ENCODE measurements at places on chromosomes 1 and 21.

- no peak for DNase-seq
These were observed 27.4 kb downstream of the TMEM50B start for GRCh38 chr21:33452362-33452761.

DNA sequence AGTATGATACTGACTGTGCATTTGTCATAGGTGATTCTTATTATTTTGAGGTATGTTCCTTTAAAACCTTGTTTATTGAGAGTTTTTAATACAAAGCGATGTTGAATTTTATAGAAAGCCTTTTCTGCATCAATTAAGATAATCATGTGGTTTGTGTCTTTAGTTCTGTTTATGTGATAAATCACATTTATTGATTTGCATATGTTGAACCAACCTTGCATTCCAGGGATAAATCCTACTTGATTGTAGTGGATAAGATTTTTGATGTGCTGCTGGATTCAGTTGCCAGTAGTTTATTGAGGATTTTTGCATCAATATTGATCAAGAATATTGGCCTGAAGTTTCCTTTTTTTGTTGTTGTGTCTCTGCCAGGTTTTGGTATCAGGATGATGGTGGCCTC is 158.0 kb downstream of the CENPF start:
- DNase-seq, result no peak

DNA sequence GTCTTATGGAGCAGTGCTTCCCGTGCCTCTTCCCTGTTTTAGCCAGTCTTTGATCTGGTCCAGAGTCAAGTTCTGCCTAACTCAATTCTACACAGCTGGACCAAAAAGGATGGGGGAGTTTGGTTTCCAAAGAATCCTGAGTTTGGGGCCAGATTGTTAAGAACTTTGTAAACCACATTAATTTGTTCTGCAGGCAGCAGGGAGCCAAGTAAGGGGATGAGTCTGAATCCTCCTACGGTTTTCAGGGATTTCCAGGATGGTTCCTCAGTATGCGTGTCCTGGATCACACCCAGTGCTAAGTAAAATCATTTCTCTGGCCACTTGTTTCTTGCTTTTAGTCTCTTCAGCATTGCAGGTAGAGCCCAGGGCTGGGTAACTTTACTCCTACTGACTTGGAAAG is 26.1 kb upstream of the GJA5 start:
- DNase-seq, result no peak

- DNase-seq, result peak; percentile 31
These were observed 619.3 kb downstream of the PTPRU start for GRCh38 chr1:29855561-29856160.

DNA sequence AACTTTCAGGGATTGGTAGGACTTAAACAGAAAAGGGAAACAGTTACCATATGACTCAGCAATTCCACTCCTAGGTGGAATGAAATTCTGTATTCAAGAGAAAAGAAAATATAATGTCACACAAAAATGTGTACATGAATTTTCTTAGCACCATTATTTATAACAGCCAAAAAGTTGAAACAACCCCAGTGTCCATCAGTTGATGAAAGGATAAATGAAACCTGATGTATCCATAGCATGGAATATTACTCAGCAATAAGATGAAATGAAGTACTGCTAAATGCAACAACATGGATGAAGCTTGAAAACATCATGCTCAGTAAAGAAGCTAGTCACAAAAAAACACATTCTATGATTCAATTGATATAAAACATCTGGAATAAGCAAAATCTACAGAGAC is 15.5 kb downstream of the EEIG2 start:
- no peak for DNase-seq

GRCh38 chr1:82604524-82604923 is 803.8 kb downstream of the ADGRL2 start:
- no peak for DNase-seq

DNA sequence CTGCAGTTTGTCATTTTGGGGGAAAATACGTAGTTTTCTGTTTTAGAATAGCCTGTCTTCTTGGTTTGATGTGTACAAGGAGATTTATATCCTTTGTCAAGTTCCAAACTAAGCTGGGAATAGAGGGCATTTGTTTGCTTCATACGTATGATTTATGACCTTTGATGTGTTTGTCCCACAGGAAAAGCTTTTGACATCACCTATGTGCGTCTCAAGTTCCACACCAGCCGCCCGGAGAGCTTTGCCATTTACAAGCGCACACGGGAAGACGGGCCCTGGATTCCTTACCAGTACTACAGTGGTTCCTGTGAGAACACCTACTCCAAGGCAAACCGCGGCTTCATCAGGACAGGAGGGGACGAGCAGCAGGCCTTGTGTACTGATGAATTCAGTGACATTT is 79.9 kb downstream of the LAMC1 start:
- no peak for DNase-seq

- peak; percentile 55 for DNase-seq
These were observed 18.8 kb downstream of the ADGRB2 start for GRCh38 chr1:31745096-31745945.

DNA sequence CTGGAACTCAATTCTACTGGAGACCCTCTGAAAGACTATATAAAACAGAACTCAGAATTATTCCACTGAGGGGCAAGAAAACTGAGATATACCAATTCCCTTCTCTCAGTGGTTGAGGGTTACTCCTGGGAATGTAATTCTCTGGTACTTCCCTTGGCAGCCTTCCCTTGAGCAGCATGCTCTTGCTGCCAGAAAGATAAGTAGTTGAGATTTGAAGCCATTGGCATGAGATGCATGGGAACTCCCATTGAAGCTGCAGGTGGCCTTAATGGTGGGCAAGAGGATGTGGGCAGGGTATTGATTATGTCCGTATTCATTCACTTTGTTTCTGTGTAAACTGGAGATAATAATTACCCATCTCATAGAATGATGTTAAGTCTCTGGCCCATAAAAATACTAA is 28.6 kb upstream of the C1orf185 start:
- no peak for DNase-seq

- DNase-seq, result peak; percentile 81
These were observed 66.6 kb downstream of the FAM163A start for GRCh38 chr1:179809506-179810366.

DNA sequence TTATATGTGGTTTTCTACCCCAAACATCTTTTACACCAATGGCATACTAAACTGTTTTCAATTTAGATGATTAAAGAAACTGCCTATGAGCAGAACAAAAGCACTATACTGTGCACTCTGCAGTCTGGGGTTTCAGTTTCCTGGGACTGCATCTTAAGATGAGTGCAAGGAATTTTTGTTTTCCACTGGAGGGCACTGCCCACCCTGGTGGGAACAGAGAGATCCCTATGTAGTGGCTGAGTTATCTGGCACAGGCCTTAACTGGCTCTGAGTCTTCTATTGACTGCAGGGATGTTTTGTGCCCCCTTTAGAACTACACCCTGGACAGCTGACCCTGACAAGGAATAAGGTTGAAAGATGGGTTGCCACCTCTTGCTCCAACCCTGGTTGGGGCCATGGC is 12.0 kb downstream of the PROK1 start:
- no peak for DNase-seq

DNA sequence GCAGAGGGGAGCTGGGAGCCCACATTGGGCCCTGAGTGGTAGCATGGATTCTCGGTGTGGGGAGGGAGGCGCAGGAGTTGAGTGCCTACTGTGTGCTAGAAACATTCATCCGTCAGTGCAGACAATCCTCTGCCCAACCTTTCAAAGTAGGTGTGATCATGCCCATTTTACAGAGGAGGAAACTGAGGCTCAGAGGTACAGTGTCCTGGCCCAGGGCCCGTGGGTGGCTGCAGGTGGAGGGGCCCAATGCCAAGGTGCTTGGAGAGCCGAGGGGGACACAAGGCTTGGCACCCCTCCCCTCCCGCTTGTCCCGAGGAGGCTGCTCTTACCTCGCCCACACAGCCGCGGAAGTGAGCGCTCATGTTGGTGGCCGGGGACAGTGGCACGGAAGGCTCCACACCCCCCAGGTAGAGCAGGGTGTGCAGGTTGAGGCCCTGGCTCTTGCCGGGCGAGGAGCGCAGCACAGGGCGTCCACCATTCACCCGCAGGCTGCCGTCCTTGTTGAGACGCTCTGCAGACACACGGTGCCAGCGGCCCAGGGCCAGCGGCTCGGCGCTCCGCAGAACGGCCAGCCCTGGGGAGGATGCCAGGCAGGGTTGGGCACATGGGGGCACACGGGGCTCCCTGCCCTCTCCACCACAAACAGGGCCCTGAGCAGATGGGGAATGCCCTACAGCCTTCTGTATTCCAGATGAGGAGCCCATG is 16.6 kb downstream of the LDLRAD2 start:
- no peak for DNase-seq

DNA sequence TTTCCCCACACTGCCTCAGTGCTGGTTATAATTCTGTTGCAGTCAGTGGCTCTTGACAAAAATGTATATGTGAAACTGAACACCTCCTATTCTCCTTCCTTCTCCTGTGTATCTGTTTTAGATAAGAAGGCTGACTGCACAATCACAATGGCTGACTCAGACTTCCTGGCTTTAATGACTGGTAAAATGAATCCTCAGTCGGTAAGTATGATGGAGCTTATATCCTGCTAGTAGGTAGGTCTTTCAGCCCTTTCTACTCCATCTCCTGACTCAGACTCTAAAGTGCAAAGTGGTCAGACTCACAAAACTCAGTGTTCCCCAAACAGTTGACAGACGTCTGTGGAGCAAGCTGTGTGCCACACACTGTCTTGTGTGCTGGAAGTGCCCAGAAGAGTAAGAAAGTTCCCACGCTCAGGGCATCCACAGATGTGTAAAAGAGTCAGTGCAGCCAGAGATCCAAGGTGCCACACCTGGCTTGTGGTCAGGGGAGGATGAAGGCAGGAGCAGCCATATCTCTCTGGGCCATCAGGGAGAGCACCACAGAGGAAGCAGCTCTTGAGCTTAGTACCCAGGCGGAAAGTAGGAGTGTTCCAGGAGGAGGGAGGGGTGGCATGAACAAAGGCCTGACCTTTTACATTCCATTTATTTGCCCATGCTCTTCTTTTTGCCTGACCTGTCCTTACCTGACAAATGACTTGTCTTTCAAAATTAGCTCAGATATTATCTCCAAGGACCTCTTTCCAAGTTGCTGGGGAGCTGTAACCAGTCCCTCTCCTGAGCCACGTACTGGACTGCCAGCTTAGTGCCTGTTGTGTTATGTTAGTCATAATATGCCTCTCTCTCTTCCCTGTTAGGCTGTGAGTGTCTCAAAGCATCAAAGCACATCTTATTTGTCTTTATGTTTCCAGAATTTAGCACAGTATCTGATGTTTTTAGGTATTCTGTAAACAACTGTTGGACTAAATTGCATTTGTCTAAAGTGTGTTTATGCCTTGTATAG is 14.0 kb upstream of the PODN start:
- DNase-seq, result peak; percentile 87

- DNase-seq, result no peak
These were observed 8.3 kb upstream of the KANK4 start for GRCh38 chr1:62327360-62328055.

DNA sequence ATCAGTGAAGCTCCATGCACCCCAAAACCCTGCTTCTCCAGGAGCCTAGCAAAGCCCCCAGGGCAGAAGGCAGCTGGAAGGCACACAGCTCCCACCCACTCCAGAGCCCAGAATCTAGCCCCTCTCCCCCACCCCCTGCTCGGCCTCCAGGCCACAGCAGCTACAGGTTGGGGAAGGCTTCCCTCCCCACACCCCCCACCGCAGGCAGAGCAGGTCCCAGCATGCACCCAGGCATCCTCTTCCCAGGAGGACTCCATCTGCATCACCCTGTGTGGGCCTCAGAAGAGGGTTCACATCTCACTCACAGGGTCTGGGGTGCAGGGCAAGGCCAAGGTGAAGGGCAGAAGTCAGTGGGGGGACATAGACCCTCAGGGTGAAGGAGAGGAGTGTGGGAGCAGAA is 719 bp downstream of the S100A14 start:
- no peak for DNase-seq

- peak; percentile 70 for DNase-seq
These were observed 89.0 kb downstream of the URB2 start for GRCh38 chr1:229714964-229715603.

GRCh38 chr1:33094971-33095604 is 14.1 kb downstream of the AZIN2 start:
- peak; percentile 45 for DNase-seq

- DNase-seq, result no peak
These were observed 148.3 kb downstream of the TGFBR3 start for GRCh38 chr1:91737650-91738049.

DNA sequence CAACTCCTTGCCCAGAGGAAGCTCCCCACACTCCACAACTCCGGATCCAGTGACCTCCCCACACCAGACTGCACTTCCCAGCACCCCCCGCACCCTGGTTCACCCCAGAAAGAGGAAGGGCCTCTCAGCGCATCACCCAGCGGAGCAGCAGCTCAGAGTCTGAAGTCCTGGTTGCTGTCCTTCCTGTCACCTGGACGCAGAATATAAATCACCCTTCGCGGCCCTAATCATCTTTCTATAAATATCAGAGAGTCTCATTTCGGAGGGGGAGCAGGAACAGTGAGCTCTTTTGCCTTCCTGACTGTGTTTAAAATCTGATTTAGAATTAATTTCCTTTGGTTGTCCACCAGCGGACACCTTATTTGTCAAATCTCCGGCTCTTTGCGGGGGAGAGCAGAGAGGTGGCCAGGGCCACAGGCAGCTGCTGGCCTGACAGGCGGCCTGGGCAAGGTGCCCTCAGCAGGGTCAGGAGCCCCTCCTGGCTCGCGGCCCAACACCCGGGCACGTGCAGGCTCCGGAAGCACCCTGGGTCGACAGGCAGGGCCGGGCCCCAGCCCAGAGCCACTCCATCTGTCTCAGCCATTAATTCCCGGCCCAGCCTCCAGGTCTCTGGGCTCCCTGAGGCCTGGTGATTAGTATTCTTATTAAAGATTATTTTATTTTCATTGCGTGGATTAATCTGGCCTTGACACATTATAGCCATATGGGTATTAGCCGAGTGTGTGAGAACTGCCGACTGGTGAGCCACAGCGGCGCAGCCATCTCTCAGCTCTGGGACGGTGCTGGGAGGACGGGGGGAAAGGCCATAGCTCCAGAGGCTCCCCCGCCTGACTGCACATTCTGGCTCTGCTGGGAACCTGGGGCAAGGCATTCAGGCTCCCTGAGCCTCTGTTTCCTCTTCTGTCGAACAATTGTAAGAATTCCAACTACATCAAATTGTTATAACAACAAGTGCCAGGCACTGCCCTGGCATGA is 19.7 kb downstream of the EPHA8 start:
- no peak for DNase-seq

DNA sequence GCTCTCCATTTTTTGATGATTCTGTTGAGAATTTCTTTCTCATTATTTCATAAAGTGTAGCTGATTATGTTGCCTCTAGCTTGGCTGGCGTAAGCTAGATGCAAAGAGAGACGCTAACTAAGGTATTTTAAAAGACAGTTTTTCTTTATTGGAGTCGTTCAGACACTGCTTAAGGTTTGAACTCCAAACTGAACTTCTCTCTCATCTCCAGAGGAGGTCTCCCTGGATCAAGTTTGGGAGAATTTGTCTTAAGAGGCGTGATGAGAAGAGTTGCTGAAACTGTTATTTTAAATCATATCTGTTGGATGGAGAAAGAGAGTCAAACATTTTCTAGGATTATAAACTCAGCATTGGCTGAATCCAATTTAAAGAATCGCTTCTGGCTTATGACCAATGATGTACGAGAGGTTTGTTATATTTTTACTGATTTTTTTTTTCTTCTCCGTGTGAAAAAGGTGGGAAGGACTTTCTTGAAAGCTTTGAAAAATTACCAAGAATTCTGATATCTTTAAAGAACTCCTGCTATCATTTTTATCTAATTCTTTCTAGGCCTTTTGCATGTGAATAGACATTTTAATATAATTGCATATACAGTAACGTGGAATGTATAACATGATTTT is 34.0 kb downstream of the MAP3K7CL start:
- peak; percentile 91 for DNase-seq

- peak; percentile 29 for DNase-seq
These were observed 7.1 kb downstream of the MYBPHL start for GRCh38 chr1:109299558-109300343.

GRCh38 chr1:201426479-201427310 is 5.2 kb upstream of the TNNI1 start:
- DNase-seq, result no peak

- no peak for DNase-seq
These were observed 158.3 kb downstream of the ST6GALNAC5 start for GRCh38 chr1:77025599-77025998.
